ENCODE measurements at places on chromosomes 1 and 21.
A peak's percentile ranks its signal among the peaks of the same experiment; 100 is the strongest.

- no peak for DNase-seq
These were observed 19.9 kb downstream of the NPL start for GRCh38 chr1:182809414-182809957.

DNA sequence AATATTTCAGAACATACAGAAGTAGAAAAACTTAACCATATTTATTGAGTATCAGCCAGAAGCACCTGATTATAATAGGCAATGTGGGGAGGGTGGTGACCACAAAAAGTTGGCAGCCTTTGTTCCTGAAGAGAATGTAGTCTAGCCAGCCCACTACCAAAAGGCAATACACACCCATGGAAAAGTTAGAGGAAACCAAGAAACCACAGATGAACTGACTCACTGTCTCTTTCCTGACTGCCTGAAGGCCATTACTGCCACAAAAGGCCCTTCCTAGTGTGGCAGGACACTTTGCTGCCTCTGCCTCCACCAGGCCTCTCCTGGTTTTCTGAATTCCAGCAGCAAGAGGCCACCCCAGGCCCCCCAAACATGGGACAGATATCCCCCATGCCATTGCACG, 14.6 kb upstream of the PROX1 start:
- no peak for DNase-seq

- peak; percentile 66 for DNase-seq
These were observed at the start of gene RBM11 for GRCh38 chr21:14215971-14216641. RBM11 (plus strand) TSS chr21:14216157; CDS start chr21:14216187, 30 bp downstream.

- peak; percentile 93 for DNase-seq
These were observed at the start of gene RLF for GRCh38 chr1:40161125-40161887. RLF (plus strand) TSS chr1:40161387; CDS start chr1:40161400, 13 bp downstream.

DNA sequence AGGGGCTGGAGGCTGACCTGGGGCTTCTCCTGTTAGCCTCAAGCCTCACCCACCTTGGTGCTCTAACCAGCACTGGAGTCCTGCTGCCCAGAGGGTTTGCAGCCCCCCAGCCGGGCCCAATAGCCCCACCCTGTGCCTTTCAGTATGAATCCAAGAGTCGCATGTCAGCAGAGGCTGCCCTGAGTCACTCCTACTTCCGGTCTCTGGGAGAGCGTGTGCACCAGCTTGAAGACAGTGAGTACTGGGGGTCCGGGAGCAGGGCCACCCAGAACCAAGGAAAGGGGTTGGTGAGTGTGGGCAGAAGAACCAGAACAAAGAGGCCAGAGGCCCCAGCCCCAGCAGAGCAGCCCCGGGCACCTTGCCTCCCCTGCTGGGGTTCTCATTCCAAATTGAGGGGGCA, 25.6 kb downstream of the CDK18 start:
- no peak for DNase-seq

DNA sequence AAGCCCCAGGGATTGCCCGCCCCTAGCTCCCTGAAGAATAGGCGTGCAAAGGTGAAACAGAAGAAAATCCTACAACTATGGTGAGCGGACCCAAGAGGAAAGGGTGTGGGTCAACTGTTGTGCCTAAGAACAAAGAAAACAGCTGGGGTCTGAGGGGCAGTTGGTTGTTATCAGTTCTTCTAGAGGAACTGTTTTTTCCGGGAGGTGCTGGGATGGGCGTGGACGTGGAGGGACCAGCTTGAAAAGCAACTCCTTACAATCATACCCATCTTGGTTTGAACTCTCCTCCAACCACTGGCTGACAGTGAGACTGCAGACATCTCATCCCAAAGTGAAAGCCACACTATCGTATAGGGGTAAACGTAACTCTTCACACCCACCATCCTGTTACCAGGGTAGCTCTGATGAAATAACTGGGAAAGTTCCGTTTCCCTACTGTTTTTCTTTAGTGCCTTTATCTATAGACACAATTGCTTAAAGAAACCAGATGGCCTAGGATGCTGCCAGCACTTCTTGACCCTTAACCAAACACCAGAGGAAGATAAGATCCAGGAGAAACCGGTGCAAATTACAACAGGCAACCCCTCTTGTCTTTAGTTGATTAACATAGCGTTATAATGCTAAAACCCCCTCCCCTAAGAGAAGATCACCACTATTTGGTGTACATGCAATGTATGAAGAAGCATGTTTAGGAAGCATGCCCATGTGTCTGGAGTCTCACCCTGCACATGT, 25.6 kb upstream of the FAM89A start:
- DNase-seq, result no peak

DNA sequence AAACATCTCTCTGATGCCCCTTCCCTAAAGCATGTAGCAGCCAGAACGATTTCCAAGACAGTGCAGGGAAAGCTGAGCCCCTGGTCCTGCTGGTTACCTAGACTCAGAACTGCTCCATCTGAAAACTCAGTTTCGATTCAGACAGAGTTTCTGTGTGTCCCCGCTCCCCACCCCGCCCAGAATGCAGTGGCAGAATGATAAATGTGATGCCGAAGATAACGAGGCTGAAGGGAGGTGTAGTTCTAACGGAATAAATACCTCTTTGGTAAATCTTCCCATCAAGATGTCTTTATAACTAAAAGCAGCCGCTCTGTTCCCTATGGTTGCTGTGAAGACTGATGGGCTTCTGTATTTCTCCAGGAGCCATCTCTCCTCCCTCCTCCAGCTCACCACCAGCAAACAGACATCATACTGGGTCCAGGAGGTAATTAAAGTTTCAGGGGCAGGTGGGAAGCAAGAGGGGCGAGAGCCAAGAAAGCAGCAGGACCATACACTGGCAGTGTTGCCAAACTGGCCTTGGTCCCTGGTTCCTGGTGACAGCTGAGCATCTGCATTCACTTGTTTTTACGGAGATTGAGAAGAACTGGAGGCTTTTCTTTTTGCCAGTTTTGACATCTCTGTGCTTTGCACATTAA, 76.9 kb downstream of the DDX20 start:
- DNase-seq, result no peak

GRCh38 chr21:41677671-41678015, 89.2 kb downstream of the RIPK4 start:
- no peak for DNase-seq

DNA sequence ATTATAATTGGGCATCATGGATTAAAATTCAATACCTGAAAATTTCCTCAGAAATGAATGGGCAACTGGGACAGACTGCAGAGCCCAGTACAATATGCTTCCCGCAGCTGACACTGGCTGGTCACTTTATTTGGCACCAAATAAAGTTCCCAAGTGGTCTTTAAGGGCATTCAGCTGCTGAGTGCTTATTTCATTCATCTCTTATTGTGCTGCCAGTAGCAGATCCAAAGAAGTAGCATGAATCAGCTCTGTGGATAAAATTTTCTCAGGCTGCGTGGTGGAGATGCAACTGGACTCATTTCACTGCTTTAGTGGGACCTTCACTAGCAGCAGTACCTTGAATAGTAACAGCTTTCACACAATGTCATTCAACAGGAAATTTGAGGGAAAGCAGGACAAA, 226.3 kb upstream of the ADGRL2 start:
- no peak for DNase-seq

DNA sequence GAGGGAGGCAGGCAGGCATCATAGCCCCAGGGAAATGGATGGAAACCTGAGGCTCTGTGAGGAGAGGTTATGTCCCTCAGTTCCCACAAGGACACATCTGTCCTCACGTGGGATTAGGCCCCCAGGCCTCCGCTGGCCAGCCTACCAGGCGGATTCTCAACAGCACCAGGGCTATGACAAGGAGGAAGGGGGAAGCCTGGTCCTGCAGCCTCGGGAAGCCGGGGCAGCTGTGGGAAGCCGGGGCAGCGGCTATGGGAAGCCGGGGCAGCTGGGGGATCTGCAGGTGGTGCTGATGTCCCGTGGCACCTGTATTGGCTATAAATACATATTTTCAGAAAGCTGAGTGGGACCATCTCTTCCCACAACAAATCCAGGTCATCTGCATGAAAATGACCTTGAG, 19.7 kb downstream of the BSND start:
- DNase-seq, result no peak

GRCh38 chr21:32022146-32022545, 149.3 kb downstream of the HUNK start:
- no peak for DNase-seq

- DNase-seq, result no peak
These were observed 56.0 kb upstream of the PLXNA2 start for GRCh38 chr1:208300084-208300770.

- no peak for DNase-seq
These were observed 27.1 kb upstream of the KCTD3 start for GRCh38 chr1:215539803-215540570.

GRCh38 chr1:37663426-37664000, 28.8 kb upstream of the CDCA8 start:
- DNase-seq, result no peak

DNA sequence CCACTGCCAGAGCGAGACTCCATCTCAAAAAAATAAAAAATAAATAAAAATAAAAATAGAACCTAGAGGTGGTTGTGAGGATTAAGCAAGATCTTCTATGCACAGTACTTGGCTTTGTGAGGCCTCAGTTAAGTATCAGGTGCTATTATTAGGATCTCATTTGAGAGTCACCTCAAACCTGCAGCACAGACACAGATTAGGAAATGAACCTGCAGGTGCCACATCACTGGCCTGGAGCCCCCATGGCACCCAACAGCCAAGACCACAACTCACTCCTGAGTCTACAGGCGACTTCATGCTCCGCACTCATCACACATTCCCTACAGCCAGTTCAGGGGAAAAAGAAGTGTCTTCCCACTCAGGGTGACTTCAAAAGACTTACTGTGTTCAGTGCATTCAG, 176.8 kb downstream of the SLC45A1 start:
- DNase-seq, result no peak

DNA sequence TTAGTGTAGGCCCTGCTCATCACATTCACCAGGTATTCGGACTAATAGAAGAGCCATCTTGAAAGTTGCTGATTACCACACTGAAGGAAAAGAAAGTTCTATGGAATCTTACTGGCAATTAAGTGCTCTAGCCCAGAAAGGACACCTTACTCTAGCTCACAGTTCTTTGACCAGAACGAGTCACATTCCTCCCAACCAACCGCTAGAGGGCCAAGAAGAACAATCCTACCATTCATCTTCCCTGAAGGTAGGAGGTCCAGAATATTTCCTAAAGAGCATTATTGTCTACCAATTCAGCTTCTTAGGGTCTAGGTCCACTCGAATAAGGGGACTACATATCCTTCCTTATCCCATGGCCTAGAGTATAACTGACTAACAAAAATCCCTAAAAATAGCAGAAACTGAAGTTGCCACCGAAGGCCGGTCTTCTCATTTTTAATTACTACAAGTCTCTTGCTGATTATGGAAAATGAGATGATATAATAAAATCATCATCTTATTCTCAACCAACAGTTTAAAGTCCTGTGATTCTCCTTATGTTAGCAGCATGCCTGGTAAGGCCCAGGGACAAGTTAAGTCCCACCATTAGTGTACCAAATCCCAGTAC, 2.7 kb upstream of the FMO1 start:
- no peak for DNase-seq

DNA sequence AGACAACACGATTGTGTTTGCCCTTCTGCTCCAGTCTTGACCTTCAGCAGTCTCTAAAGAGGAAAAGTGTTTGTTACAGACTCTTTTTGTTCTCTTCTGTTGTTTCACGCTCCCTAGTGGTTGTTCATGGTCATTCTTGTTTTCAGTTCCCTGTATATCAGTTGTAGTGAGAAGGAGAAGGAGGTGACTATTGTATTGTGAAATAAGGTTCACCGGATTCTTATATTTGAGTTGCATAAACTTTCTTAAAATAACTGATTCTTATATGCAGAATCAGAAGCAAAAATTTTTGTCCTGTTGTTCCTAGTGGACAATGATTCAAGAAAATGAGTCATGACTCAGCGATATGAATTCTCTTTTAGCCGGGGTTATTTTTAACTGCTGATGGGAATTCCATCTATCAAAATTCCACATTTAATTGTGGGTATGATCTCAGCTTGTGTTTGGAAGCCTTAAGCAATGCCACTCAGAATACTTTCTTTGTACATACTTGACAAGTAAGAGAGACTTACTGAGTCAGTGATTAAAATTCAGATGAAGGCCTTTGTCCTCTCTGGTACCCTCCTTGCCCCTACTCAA, 152.2 kb downstream of the CLEC20A start:
- DNase-seq, result no peak

DNA sequence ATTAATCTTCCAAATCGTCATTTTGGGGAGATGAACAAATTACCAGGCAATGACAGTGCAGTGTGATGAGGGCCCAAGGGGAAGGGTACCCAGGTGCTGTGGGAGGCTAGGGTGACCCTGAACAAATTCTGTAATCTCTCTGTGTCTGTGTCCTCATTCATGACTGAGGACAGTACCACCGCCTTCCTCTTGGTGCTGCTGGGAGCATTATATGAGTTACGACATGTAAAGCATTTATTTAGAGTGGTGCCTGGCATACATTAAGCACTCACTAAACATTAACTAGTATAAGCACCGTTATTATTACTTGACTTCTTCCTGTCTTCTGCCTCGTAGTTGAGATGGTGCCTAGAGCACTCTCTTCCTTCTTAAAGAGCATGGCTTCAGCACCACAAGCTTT, 468.2 kb upstream of the VAMP3 start:
- DNase-seq, result no peak

DNA sequence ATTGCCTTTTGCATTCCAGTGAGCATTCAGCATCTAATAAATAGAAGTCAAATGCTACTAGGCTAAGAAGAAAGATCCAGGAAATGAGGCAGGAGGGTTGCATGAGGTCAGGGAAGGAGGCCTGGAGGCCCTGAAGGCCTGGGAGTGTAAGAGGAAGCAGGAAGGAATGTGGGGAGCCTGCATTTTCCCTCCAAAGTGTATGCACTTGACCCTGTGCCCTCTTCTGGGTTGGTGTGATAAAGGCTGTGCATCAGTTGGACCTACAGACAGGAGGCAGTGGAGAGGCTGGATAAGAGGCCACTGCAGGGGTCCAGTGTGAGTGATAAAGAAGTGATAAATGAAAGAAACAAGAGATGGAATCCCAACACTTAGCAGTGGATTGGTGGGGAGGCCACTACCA, 20.4 kb downstream of the KIAA1614 start:
- no peak for DNase-seq

GRCh38 chr21:45726438-45726837, 82.9 kb downstream of the PCBP3 start:
- DNase-seq, result no peak

- no peak for DNase-seq
These were observed 95.5 kb upstream of the EDN2 start for GRCh38 chr1:41580021-41580420.

- DNase-seq, result no peak
These were observed 2.7 kb downstream of the CAPN2 start for GRCh38 chr1:223714849-223715603.

GRCh38 chr1:11783556-11783955, 21.6 kb downstream of the C1orf167 start:
- no peak for DNase-seq

GRCh38 chr1:196660852-196661251, 9.0 kb downstream of the CFH start:
- no peak for DNase-seq

GRCh38 chr1:207883660-207884250, 27.2 kb downstream of the CD34 start:
- no peak for DNase-seq

DNA sequence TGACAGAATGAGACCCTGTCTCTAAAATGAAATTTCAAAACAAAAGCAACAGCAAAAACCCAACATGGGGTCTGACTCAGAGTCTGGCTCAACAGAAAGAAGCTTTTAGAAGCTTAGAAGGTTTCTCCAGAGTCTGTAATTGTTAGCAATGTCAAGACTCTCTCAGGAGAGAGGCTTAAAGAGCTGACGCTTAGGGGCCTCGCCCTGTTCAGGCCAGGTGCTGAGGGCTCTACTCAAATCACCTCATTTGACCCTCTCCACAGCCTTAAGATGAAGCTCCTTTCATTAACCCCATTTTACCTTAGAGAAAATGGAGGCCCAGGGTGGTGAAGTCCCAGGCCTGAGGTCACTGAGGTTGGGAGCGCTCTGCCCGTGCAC, 5.3 kb upstream of the KIF17 start:
- DNase-seq, result no peak
